ENCODE measurements at places on chromosomes 7 and 10.

DNA sequence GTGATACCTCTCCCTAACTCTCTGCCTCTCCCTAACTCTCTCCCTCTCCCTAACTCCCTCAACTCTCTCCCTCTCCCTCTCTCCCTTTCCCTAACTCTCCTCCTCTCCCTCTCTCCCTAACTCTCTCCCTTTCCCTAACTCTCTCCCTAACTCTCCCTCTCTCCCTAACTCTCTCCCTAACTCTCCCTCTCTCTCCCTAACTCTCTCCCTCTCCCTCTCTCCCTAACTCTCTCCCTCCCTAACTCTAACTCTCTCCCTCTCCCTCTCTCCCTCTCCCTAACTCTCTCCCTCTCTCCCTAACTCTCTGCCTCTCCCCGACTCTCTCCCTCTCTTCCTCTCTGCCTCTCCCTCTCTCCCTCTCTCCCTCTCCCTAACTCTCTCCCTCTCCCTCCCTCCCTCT, 2.0 kb upstream of the PTPRN2 start:
- no peaks in the 10 kb centered on the region for H3K36me3 ChIP-seq
- DNase-seq, result no peak
- H3K4me3 ChIP-seq, result no peak overlapping the region
- peaks cover 23% of the 10 kb centered on the region for H3K27me3 ChIP-seq

- H3K36me3 ChIP-seq, result peaks cover 59% of the 10 kb centered on the region
- H3K27ac ChIP-seq, result no peak overlapping the region
- DNase-seq, result no peak
These were observed 258.0 kb downstream of the ELFN1 start for GRCh38 chr7:1927937-1928644.

GRCh38 chr10:13822490-13822889, 235.7 kb downstream of the PRPF18 start:
- peaks cover 2% of the 10 kb centered on the region for H3K4me1 ChIP-seq
- H3K4me3 ChIP-seq, result no peak overlapping the region
- peaks cover 12% of the 10 kb centered on the region for H3K27me3 ChIP-seq
- no peak for DNase-seq

- H3K27ac ChIP-seq, result no peak overlapping the region
- H3K27me3 ChIP-seq, result no peaks in the 10 kb centered on the region
- H3K36me3 ChIP-seq, result no peaks in the 10 kb centered on the region
- no peak for DNase-seq
These were observed 92.3 kb downstream of the DNAJB6 start for GRCh38 chr7:157429001-157429679.

DNA sequence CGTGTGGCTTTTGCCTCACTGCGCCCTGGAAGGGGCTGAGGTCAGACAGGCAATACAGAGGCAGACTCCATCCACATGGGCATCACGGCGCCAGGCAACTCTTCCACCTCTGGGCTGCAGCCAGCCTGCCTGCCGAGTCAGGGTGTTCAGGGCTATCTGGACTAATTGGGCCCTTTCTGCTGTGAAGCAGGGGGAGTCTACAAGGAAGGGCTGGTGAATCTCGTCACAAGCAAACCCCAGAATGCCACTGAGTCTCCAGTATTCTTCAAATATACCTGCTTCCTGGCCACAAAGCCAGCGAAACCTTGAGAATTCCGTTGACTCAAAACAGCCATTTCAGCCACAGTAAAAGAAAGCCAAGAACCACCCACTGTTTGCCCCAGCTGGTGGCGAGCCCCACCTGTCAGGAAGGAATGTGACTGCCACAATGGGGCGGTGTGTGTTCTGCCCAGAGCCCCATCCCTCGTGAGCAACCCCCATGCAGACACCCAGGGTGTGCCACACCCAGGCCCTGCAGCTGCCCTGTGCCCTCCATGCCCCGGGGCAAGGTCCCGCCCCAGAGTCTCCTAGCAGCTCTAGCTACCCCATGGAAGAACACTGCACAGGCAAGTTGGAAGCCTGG, 117.3 kb downstream of the FAM53B start:
- peak overlapping the region; percentile 63 for H3K27ac ChIP-seq
- H3K27me3 ChIP-seq, result no peaks in the 10 kb centered on the region
- peak; percentile 65 for DNase-seq
- H3K36me3 ChIP-seq, result peaks cover 3% of the 10 kb centered on the region

DNA sequence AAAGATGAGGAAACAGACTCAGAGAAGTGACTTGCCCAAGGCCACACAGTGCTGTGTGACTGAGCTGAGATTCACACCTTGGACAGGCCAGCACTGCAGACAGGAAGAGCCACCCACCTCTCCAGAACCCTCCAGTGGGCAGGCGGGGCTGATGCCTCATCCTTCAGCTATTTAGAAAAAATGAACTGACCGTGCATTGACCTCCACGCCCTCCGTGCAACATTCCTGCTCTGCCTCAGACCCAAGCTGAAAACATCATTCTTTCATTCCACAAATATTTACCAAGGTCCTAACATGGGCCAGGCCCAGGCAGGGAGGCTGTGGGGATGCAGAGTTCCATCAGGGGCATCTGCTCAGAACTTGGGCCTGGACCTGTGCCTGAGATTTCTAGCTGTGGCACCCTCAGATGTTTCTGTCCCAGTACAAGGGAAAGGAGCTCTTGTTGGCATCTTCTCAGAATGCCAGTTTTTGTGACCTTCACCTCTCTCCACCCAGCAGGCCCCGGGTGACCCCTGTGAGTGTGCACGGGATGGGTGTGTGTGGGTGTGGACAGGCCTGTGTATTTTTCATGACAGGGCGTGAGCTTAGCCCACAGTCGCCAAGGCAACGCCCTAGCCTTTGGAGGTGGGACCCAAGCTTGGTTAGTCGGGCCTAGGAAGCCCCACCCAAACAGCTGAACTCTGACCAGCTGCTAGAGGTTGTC, 6.5 kb downstream of the VSIR start:
- no peak for DNase-seq
- peaks cover 56% of the 10 kb centered on the region for H3K4me1 ChIP-seq
- peaks cover 48% of the 10 kb centered on the region for H3K36me3 ChIP-seq

Measured in T-helper 2 cell treated with Interferon-gamma antibody and Interleukin-4, amounts not matched to agents 5 μg/mL and 100 μg/mL, for 36 hours (primary cell).